Activated T-helper 9 cell treated with anti-CD3 and anti-CD28 coated beads, Interleukin-2, amount 50 U/mL, for 16 hours (primary cell): ENCODE measurements at places on chromosomes 11 and 22.

DNA sequence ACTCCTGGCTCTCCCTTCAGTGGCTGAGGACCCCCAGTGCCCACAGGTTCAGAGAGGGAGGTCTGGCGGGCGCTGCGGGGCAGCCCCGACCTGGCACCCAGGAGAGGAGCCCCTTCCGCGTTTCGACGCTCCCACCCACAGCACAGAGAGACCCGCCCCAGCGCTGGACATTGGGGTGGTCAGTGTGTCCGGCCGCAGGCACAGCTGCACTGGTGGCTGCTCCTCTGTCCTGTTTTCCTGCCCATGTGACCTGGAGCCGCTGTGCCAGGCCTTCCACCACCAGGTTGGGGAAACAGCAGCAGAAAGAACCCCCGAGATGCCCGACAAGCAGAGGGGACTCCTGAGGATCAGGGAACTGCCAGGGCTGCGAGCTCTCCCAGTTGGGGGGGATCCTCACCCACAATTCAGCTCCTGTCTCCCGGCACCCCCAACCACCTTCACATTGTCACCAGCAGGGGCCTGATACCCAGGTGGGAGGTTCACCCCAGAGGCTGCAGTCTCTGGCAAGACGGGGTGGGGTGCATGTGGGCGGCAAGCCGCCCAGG, 13.6 kb downstream of the KRTAP5-5 start:
- DNase-seq = no peak

- DNase-seq = no peak
These were observed 83.0 kb downstream of the AASDHPPT start for GRCh38 chr11:106160494-106160893.

DNA sequence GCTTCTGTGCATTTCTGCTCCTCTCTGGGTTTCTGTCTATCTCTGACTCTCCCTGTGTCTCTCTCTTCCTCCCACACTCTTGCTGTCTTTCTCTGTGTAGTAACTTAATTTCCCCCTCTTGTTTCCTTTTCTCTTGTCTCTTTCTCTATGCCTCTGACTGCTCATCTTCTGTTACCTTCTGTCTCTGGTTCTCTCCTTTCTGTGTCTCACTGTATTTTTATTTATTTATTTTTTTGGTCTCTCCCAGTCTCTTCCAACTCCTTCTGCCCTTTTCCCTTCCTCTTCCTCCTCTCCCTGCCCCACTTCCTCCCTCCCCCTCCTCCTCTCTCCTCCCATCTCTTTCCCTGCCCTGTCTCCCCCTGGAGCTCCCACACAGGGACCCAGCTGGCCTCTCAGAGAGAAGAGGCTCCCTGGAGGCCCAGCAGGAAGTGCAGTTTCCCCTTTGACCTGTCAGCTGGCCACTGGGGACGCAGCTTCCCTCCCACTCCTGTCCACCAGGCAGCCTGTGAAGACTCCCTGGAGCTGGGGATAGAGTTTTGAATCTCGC, 38.3 kb upstream of the MYH9 start:
- no peak for DNase-seq

- DNase-seq = no peak
These were observed 11.0 kb downstream of the CARS1 start for GRCh38 chr11:3046190-3046589.

GRCh38 chr11:131522851-131523250, 152.4 kb downstream of the NTM start:
- DNase-seq = no peak

DNA sequence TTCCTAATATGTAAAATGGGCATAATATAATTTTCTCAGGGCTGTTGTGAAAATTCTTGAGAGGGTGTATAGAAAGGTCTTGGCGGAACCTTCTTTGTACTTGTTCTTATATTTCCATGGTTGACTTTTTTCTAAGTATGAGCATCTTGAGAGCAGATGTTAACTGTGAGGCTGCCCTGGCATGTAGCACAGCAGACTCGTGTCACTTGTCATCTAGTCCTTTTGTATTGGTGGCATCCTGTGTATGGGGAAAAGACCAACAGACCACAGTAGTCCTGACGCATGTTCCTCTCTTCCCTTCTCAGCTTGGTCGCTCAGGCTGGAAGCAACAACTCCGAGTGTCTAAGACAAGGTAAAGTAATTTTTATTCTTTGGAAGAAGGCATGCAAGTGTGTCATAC, 153.8 kb upstream of the ZBED5 start:
- DNase-seq = no peak

- DNase-seq = no peak
These were observed 1477.9 kb downstream of the TBC1D22A start for GRCh38 chr22:48240148-48240934.

DNA sequence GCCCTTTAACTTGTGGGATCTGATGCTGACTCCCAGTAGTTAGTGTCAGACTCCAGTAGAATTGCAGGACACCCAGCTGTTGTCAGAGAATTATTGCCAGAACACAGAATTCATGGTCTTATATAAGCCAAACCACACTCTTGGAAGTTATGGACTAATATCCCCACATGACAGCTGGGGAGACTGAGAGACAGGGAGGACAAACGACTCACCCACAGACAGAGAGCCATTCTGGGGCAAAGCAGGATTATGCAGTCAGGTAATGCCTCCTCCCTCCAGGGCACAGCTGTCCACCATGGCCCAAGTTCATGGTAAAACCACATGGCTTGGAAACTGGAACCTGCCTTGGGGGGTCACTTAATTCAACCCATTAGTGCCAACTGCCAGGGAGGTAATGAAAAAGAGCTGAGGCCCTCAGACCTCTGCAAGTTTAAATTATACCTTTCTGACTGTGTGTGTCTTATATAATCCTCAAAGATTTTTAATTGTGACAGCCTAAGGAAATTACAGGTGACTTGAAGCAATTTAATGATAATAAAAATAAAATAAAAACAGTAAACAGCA, 299.5 kb downstream of the BUD13 start:
- DNase-seq = no peak

DNA sequence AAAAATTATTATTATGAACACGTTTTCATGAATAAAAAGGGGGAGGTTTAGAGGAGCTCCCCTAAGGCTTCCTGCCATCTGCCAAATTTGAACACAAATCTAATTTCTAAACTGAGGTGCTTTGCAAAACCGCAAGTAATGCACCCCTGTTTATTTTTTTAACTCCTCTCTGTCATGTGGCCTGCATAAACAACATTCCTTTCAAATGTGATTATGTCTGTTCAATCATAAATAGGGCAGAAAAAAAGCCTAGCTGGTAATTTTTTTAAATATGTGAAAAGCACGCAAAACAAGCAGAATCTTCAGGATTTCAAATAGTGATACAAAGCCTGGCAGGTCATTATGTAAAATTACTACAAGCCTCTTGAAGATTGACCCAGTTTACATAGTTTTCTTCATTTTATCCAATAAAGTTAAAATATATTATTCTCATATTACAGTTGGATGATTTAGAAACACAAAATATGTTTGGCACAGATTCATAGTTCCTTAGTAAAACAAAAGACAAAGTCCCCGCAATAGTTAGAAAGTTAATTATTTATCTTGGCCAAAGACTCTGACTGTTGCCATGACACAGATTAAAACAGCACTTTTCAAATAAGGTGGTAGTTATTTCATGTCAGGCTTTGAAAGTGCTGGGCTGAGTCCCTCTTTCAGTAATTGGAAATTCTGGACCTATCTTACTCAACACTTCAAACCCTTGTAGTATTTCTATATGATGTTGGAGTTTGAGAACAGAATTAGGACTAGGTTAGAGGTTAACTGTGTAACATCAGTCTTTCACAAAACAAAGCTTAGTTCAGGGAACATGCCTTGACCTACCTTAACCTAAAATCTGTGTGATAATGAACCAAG, 200.3 kb upstream of the MPPED2 start:
- no peak for DNase-seq
